ENCODE measurements at places on chromosomes 11 and 22.

- no peak for DNase-seq
Measured at GRCh38 chr11:117691516-117691915, 105.5 kb downstream of the DSCAML1 start.

GRCh38 chr11:35348898-35349687 is 70.3 kb downstream of the SLC1A2 start:
- DNase-seq, result no peak

- DNase-seq, result no peak
Measured at GRCh38 chr11:114483929-114484328, 44.7 kb downstream of the REXO2 start.

- no peak for DNase-seq
Measured at GRCh38 chr11:73315293-73316020, 7.4 kb downstream of the ARHGEF17 start.

- no peak for DNase-seq
Measured at GRCh38 chr11:71066311-71066710, 186.1 kb downstream of the SHANK2 start.

DNA sequence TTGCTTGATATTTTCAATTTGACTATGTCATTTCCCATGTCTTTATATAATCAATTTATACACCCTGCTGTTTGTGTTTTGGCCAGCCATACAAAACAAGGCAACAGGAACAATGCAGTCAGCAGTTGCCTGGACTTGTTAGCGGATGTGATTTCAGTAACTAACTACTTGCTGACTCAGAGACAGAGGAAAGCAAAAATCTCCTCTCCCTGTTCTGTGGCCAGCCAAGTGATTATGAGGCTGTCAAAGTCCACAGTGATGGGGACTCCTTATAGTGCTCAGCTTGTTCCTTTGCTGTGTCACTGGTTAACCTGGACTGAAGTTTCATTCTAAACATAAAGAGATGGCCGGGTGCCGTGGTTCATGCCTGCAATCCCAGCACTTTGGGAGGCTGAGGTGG is 32.6 kb upstream of the APLP2 start:
- no peak for DNase-seq

DNA sequence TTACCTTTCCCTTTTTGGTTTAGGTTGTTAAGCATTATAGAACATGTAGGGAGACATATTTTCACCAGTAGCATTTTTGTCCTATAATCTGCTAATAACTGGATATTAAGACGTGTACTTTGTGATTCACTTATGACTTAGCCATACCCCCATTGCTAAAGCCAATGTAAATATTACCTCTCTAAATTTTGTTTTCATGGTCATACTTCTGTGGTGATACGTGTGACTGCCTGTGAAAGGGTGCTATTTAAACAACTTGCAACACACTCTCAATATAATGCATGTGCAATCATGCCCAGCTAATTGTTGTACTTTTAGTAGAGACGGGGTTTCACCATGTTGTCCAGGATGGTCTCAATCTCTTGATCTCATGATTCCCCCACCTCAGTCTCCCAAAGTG is 36.2 kb upstream of the PAK1 start:
- no peak for DNase-seq

DNA sequence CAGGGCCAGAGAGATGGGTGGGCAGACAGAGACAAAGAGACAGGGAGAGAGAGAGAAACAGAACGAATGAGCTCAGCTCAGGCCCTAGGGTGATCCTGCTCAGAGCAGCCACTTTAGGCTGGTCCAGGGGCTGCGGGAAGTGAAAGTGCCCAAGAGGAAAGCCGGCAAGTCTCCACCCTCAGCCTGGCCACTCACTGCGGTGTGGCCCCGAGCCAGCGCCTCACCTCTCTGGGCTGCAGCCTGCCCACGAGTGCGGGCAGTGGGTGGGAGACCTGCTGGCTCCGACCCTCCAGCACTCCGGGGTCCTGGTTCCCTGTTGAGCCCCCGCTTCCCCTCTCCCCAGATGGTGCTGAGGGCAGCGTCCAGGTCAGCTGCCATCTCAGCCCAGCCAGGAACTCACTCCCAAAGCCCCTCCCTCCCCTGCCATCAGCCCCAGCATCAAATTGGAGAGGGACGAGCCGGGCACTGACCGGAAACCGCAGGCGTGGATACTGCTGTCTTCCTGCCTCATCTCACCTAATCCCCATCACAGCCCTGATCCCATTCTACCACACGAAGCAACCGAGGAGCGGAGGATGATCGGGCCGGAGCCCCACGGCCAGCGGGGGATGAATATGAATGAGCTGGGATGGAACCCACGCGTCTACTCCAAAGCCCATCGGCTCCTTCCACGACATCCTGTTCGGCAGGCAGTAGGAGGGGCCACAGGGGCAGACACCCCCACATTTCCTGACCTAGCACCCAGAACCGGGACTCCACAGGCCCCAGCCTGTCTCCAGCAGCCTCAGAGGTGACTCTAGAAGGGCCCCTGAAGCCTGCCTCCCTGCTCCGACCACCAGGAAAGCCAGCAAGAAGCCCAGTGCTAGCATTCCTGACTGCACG is 16.9 kb downstream of the ELFN2 start:
- DNase-seq, result peak; percentile 38

GRCh38 chr22:35708453-35708852 is 9.2 kb upstream of the APOL5 start:
- no peak for DNase-seq

Data from CD4-positive, alpha-beta T cell treated with Interleukin-15 for 1 hour (primary cell).